Spinal cord (tissue), 10 donors: ENCODE measurements at places on chromosomes 6 and 20. TPM values are rescaled to one million over a fixed set of nuclear protein-coding genes. Genes with fewer than 3 reads are reported as not detected.

GRCh38 chr6:7132398-7133035, 24.8 kb downstream of the RREB1 start:
- no peak for DNase-seq

DNA sequence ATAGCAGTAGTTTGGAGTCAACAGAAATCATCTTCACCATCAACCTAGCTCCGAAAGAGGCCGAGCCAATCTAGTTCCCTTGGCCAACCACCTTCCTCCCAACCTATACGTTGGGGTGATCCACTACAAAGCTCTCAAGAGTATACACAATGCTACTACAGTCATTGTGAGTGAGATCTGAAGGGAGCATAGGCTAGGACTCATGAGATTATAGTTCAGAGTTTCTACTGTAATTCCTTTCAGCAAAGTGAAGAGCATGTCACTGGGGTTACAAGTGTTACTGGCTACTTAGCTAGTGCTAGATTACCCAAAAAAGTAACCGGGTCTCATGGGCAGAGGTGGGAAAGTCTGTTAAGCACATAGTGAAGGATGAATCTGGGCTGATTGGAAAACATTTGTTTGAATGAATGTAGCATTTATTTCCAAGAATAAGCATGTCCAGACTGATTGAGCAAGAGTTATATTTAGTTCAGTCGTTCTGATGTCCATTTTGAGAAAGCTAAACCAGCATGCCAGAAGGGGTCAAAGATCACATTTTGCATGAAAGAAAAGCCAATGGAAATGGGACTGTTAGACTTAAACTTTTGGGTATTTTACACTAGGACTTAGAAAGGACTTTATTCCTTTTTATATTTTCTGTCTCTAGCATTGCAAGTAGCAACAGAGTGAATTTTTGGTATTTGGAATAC, 10.5 kb upstream of the ESR1 start:
- DNase-seq: no peak

DNA sequence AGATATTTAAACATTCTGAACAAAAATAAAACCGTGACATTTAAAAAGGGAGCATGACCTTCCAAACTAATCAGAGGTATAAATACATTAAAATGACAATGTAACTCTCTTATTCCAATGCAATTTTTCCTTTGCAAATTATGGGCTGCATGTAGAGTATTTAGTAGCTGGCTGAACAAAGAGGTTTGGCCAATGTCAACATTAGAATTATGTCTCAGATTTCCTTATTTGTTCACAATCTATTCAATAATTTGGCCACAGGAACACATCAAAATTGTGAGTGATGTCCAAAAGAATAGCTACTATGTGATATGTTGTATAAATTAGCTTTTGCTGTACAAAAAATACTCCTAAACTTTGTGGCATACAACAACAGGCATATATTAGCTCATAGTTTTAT, 580.0 kb upstream of the MARCKS start:
- no peak for DNase-seq

LY6G6F gene
- 0.27 TPM for polyA plus RNA-seq

DDO gene
- 0.98 TPM for polyA plus RNA-seq

DNA sequence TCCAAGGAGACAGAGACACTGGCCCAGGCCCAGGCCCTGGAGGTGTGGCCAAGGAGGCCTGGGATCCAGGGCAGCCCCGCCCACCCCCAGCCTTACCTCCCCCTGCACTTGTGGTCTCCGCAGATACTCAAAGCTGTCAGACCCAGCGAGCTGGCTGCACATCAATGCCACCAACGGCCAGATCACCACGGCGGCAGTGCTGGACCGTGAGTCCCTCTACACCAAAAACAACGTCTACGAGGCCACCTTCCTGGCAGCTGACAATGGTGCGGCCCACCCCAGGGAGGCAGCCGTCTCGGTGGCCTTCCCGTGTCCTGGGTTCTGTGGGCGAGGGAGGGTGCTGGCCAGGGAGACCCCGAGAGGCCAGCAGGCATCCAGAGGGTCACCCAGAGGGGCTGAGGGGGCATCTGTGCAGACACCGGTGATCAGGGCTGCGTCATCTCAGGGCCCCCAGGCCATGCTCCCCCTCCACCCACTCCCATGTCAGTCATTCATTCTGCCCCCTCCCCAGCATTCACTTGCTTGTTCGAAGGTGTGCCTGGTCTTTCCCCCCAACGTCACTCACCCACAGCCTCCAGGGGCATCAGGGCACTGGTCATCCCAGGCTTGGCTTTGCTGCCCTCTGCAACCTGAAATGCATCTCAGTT, 141.3 kb downstream of the TAF4 start:
- DNase-seq: no peak

DNA sequence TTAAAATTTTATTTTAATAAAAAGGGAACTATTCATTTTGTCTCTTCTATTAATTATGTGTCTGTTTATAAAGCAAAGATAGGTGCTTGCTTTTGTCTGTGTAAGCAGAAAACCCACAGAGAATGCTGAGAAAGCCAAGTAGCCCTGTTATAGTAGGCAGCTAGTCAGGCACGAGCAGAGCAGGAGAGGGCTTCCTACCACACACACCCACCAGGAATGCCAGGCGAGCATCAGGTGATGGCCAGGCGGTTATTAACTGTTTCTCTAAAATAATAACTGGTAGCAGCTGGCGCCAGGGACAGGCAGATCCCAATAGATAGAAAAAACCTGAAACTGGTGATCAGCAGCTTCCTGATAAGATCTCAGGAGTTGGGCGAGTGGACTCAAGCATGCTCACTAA, 15.7 kb downstream of the C6orf15 start:
- no peak for DNase-seq

GRCh38 chr6:170388113-170388512, 81.6 kb downstream of the FAM120B start:
- no peak for DNase-seq

MRS2 gene
- polyA plus RNA-seq: 22.8 TPM

- DNase-seq: no peak
Observed at GRCh38 chr6:81226957-81227356, 525.5 kb downstream of the TENT5A start.
